ENCODE measurements at places on chromosomes 13 and 19. TPM values are rescaled to one million over a fixed set of nuclear protein-coding genes. Genes with fewer than 3 reads are reported as not detected.

The TPP2 gene
- 34.7 TPM for total RNA-seq

The CDX2 gene
- total RNA-seq: not detected

DNA sequence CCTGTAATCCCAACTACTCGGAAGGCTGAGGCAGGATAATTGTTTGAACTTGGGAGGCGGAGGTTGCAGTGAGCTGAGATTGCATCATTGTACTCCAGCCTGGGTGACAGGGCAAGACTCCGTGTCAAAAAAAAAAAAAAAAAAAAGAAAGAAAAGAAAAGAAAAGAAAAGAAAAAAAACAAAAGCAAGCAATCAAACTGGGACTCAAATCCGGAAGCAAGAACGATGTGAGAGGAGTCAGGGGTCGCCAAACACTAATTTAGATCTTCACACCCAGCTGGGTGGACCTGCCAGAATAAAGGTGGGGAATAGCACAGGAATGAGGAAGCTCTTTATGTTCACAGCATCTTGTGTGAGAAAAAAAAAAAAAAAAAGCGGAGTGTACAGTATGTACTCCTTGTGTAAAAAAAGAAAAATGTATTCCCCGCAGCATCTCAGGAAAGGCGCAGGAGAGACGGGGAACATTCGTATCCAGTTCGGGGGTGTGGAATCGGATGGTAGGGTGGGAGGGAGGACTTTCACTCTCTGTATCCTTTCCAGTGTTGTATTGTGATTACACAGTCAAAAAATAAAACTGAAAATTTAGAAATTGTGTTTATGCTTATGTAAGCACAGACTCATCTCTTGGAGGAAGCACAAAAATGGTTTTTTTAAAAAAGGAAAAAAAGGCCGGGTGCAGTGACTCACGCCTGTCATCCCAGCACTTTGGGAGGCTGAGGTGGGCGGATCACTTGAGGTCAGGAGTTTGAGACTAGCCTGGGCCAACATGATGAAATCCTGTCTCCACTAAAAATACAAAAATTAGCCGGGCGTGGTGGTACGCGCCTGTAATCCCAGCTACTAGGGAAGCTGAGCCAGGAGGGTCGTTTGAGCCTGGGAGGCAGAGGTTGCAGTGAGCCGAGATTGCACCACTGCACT, 7.6 kb downstream of the DNAJB1 start:
- no peak for DNase-seq

DNA sequence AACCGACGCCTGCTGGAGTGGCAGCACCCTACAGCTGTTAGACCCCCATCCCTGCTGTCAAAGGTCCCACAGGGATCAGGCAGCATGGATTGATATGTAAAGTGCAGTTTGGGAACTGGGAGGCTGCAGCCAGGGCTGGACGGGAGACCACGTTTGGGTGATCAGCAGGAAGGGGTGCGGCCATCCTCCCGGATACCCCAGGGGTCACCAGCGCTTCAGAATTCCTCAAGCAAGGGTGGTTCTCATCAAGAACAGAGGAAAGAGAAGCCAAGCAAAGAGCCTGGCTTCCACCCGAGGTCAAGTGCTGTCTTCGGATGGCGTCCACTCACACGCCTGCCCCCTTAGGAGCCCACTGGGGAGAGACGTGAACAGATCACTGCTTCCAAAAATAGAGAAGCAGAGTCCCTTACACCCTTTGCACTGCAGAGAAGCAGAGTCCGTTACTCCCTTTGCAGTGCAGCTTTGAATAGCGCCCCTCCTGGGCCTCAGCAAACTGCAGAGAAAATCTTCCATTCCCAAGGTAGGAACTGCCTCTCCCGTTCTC, 35.5 kb downstream of the DHRS12 start:
- no peak for DNase-seq

- no peak for DNase-seq
Observed at GRCh38 chr13:102033386-102033785, 368.5 kb downstream of the FGF14 start.

GRCh38 chr13:50320271-50320862, 305.1 kb downstream of the KCNRG start:
- DNase-seq: no peak

- peak; percentile 24 for DNase-seq
Observed at GRCh38 chr19:58154287-58154678, 3.7 kb upstream of the ZNF329 start.

DNA sequence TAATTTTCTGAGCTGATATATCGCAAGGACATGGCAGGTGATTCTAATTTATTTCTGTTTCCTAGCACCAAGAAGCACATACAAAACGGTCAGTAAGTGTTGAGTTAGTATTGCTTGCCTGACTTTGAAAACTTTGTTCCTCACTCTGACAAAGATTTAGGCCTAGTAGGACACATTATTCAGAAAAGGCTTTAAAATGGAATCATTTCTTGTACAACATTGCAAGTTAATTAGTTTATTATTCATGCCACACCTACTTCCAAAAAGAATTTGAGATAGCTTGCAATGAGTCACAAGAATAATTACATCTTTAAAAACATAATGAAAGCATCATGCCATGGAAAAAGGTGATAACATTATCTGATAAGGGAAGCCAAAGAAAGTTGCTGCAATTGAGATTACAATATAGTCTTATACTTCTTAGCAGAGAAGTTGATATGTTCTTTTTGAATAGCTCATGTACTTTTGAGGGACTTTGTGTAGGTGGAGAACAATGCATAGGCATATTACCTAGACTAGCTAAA, 474.2 kb downstream of the KLF5 start:
- no peak for DNase-seq

DNA sequence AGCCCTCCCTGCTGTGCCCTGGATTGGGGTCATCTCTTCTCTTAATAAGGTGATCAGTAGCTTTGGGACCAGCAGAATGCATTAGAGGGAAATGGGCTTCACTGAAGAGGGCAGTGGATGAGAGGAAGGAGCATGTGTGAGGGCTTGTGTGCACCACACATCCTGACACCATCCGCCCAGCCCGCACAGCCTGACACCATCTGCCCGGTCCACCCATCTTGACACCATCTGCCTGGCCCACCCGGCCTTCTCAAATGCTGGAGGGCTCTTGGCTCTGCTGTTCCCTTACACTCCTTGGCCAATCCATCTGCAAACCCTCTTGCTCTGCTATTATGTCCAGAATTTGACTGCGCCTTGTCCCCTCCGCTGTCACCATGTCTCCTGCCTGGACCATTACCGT, 41.8 kb downstream of the BICRA start:
- no peak for DNase-seq

DNA sequence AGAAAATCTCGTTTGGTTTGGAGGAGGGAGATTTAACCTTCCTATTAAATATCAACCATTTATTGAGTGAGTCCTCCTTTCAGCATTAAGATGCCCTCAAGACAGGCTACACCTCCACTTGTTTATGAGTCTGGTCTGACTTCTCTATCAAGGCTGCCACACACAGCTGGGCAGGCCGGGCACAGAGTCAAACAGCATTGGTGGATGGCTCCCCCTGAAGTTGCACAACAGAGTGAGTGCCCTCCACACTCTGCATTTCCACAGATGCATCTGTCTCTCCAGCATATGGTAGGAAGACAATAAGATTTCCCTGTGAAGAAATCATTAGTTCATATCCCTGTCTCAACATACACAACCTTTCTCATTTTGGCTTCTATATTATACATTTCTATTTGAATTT, 31.4 kb downstream of the PHF11 start:
- no peak for DNase-seq

All from lung microvascular endothelial cell (primary cell).